NCI-H1105 treated with DMSO at 0.1 percent for 48 hours (cell line): ENCODE measurements at places on chromosomes 12 and 14.

GRCh38 chr14:50920482-50921230 lies 23.6 kb downstream of the PYGL start:
- no peak for DNase-seq

- DNase-seq = no peak
Measured at GRCh38 chr12:127233016-127233415, 1034.0 kb upstream of the TMEM132C start.

- DNase-seq = no peak
Measured at GRCh38 chr12:123075087-123075645, 75.7 kb downstream of the PITPNM2 start.

- peak; percentile 89 for DNase-seq
Measured at GRCh38 chr12:9750276-9751203, 10.2 kb downstream of the CD69 start.

DNA sequence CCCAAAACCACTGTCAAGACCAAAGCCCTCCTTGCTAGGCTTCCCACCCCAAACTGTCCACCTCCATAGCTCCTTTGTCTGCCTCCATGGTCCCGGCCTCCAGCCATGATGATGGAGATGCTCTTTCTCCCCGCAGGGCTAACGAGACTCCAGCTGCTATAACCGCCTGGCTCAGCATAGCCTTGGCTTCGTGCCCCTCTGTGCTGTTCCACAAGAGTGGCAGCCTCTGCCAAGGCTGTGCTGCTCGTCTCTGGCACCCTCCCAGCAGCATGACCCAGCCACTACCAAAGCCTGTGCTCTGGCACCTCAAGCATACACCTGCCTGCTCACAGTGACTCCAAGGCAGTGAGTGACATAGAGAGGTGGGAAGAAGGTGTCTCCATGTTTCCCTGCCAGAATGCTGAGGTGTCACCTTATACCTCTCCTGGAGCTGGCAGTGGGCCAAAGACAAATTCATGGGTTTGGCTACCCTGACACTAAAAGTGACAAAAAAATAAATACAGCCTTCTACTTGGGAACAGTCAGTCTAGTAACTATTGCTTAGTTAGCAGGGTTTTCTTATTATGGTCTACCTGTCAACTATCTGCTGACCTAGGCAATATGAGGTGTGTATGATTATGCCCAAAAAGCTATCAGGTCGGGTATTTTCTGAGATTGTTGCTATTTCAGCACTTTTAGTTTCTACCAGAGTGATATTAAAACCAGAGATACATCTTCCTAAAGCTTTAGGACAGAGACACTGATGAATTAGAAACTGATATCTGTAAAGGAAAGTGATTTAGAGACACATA lies 16.1 kb upstream of the KRT73 start:
- DNase-seq = peak; percentile 87

DNA sequence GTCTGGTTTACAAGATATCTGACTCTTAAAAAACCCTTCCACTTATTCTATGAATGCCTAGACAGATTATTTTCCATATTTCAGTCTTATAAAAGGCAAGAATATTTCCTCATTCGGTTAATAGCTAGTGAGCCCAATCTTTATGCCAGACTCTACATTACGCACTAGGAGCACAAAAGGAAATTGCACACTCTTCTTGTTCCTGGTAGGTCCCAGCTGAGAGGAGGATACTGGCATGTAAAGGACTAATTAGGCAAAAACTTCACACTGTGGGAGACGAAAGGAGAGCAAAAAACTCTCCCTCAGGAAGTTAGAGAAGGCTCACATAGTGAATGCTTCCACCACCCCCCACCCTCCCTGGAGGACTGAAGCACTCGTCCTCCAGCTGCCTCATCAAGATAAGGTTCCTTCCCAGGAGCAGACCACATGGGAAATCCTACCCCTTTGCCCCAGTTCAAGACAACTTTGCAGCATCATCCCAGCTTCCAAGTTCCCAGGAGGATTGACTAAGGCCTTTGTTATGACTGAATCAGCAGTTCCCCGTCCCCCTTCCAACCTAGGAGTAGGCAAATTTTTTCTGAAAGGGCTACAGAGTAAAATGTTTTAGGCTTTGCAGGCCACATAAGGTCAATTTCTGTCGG lies 14.5 kb downstream of the CAPZA3 start:
- no peak for DNase-seq

DNA sequence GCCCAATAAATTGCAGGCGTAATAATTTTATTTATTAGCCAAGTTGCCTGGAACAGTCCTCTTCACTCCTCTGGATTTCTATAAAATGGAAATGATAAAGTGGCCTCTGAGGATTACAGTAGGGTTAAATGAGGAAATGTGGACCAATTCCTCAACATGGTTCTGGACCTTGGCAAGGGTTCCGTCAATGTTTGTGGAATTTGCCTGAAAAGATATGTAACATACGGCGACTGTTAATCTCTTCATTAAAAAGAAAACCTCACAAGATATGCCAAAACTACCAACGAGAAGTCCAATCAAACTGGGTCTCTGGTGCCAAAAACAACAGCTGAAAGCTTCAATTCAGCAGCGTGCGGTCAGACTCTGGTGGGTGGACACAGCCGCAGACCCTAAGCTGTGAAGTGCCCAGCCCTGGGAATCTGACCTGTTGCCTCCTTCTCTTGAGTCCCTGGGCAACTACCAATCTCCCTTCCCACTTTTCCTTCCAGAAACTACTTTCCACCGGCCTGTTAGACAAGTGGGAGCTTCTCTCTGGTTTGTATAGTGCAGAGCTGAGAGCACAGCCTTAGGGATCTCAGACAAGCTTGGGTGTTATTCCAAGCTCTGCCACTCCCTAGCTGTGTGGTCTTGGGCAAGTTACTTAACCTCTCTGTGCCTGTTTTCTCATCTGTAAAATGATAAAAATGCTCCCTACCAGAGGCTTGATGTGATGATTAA lies 190.5 kb upstream of the GSC start:
- no peak for DNase-seq

DNA sequence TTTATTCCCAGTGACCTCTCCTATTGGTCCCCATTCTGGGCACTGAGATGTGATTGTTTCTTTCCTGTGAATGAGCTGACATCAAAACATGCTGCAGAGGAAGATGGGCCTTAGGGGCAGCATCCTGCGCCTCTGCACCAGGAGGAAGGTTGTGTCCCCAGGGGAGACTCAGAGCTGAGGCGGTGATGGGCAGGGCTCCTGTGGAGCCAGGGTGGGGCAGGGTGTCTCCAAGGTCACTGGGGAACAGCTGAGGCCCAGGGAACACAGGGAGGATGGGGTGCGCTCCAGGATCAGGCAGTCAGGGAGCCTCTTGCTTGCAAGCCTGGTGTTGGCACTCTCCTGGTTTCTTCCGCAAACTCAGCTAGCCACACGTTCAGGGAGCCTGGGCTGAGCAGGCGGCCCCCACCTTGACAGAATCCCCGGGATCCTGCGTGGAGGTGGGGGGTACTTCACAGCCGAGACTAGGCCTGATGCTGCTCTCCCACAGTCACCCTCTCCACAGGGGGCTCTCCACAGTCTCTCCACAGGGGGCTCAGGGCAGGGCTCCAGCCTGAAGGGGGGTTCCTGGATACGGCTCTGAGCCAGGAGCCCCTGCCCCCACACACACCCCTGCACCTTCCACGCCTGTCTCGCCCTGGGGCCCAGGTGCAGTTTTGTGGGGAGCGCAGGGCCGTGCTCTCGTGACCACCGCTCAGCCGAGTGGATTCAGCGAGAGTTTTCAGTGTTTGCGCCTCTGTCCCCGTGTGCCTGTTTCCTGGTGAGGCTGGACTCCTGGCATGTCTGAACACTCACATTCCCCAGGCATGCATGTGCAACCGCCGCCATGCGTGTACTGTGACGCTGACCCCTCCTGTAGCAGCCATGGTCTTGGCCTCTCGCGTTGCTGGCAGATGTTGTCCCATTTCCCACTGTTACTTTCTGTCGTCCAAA lies 264.7 kb downstream of the SEC23A start:
- no peak for DNase-seq

DNA sequence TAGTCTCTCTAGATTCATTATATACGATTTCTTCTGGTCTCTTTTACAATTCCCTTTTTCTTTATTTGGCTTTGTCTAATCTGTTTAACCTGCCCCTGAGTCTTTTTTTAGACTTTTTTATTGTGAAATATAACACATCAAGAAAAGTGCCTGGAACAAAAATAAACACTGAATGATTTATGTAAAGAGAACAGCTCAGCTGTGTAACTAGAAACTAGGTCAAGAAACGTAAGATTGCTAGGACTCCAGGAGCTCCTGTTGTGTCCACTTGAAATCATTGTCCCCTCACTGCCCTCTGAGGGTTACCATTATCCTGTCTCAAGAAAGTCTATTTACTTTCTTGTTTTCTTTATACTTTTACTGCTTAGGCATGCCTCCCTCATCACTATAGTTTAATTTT lies 23.1 kb downstream of the EXD2 start:
- DNase-seq = no peak
